ENCODE measurements at places on chromosomes 6 and 20. TPM values are rescaled to one million over a fixed set of nuclear protein-coding genes. Genes with fewer than 3 reads are reported as not detected.

EYA4 gene
- total RNA-seq, result 13.0 TPM

AARS2 gene
- 23.1 TPM for total RNA-seq

GSTA3 gene
- not detected for total RNA-seq

RRAGD gene
- 0.63 TPM for total RNA-seq

PXDC1 gene
- 43.1 TPM for total RNA-seq

SYNE1 gene
- 47.6 TPM for total RNA-seq

GSTA2 gene
- total RNA-seq, result not detected

WFDC10B gene
- total RNA-seq, result not detected

CGA gene
- not detected for total RNA-seq
